ENCODE measurements at places on chromosomes 3 and 15.

DNA sequence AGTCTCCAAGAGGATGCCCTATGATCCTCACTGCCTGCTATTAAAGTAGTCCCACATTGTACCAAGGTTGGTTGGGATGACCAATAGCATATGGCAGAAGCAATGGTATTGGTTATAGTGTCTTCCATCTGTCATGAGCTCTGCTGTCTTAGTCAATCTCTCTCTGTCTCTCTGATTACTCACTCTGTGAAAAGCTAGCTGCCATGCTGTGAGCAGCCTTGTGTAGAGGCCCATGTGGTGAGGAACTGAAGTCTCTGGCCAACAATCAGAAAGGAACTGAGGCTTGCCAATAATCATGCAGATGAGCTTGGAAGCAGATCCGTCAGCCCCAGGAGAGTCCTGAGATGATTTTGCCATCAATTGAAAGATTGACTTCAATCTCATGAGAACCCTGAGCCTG, 60.3 kb upstream of the CFAP161 start:
- DNase-seq, result no peak

DNA sequence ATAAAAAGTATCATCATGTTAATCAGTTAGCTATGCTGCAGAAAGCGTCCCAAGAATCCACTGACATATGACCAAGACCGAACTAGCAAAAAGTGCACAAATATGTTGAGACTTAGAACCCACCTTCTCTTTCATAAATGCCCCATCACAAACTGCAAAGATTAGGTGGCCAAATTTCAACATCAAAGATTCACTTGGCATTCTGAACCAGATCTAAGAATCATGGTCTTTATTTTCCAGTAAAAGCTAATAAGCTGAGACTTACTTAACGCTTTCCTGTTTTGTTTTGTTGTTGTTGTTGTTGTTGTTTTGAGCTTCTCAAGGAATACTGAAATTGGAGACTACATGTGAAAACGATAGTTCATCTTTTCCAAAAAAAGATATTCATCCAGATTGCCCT, 62.4 kb downstream of the ZBTB20 start:
- DNase-seq, result no peak

GRCh38 chr15:91997163-91997562, 143.7 kb downstream of the SLCO3A1 start:
- DNase-seq, result no peak

- DNase-seq, result no peak
Measured at GRCh38 chr3:118828351-118828750, 206.3 kb downstream of the IGSF11 start.

DNA sequence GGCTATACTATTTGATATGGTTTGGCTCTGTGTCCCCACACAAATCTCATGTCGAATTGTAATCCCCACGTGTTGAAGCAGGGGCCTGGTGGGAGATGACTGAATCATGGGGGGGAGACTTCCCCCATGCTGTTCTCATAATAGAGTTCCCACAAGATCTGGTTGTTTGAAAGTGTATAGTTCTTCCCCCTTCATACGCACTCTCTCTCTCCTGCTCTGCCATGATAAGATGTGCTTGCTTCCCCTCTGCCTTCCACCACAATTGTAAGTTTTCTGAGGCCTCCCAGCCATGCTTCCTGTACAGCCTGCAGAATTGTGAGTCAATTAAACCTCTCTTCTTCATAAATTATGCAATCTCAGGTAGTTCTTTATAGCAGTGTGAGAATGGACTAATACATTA, 290.1 kb upstream of the CHRM5 start:
- DNase-seq, result no peak

DNA sequence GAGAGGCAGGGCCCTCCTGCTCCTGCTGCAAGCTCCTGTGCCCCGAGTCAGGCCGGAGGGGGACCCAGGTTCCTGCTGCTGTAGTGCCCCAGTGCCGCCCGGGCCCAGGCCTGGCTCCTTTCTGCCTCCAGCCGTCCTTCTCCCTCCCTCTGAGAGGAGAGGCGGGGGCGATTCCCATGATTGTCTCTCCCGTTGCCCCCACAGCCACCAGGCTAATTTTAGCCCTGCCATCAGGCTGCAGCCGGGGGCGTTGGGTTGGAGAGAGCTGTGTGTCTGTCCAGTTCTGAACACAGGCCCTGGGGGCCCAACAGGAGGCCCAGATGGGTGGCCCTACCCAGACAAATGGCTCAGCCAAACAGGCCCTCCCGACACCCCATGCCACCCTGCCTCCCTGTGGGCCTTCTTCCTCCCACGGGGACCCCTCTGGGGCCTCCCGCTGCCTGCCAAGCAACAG, 214.8 kb downstream of the TBC1D2B start:
- no peak for DNase-seq

DNA sequence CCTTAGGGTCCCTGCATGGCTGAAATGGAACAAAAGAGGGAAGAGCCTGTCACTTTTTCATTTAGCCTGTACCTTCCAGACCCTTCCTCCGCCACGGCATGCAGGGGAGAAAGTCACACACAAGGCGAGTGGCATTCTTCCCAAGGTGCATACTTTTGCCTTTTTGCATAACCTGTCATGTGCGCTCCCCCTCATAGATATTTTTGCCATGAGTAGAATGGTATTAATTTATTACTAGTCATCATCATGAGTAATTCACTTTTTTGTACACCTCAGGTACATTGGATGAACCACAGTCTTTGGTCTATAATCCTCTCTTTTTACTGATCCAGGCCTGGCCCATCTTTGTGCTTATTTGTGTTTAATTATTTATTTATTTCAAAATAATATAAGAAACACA, 8.9 kb upstream of the BUB1B start:
- DNase-seq, result no peak

- no peak for DNase-seq
Measured at GRCh38 chr15:76932135-76932966, 802 bp downstream of the RCN2 start.

DNA sequence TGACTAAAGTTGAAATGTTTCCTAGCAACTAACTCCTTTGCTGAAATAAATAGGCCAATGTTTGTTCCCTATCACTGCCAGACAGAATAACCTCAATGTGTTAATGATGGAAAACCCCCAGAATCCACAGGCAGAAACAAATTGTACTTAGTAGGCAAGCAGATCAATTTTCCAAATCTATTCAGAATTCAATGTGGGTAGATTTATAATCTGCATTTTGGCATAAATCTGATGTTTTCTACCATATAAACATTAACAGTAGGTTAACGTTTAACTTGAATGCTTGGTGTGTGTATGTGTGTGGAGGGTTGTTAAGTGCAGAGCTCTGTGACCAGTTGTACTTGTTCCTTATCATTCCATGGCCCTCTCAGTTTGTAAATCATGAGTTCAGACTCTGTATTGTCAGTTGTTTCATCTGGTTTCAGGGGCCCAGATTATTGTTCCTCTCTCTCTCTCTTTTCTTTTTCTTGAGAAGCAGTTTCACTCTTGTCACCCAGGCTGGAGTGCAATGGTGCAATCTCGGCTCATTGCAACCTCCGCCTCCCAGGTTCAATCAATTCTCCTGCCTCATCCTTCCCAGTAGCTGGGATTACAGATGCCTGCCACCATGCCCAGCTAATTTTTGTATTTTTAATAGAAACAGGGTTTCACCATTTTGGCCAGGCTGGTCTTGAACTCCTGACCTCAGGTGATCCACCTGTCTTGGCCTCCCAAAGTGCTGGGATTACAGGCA, 32.8 kb downstream of the PLSCR1 start:
- no peak for DNase-seq

DNA sequence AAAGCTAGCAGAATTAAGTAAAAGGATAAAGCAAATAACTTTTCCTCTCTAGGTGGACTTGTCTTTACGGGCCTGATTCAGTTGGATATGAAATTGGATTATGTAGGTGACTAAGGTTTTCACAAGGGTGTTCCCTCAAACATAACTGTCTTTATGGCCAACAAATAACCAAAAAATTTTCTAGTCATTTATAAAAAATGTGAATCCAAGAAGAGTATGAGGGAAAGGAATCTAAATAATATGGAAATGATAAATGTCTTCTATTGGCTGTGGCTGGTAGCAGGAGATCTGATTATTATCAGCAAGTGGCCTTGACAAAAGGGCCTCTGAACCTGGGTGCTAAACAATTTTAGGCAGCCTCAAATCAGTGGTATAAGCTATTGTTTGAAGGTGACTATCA, 594.0 kb upstream of the UBE2E2 start:
- DNase-seq, result no peak

GRCh38 chr3:30733696-30734095, 127.3 kb downstream of the TGFBR2 start:
- no peak for DNase-seq

- no peak for DNase-seq
Measured at GRCh38 chr3:184586851-184587250, 25.3 kb downstream of the EPHB3 start.

- no peak for DNase-seq
Measured at GRCh38 chr15:74040109-74040850, 42.1 kb downstream of the GOLGA6A start.

GRCh38 chr3:16186565-16186964, 12.1 kb downstream of the GALNT15 start:
- DNase-seq, result no peak

GRCh38 chr3:124999897-125000435, 55.8 kb downstream of the HEG1 start:
- DNase-seq, result no peak

Measured in midbrain (tissue), 1 donor.